A549 treated with Mapracorat at 1 μM for 4 hours (cell line): ENCODE measurements at places on chromosomes 5 and 9. TPM values are rescaled to one million over a fixed set of nuclear protein-coding genes. Genes with fewer than 3 reads are reported as not detected.

The ANGPTL2 gene
- not detected in 5 replicates for total RNA-seq

The RAI14 gene
- total RNA-seq = 50.9 to 69.6 TPM (median 68.0 TPM) in 5 replicates

The ADAMTS2 gene
- total RNA-seq = 0.08 to 0.15 TPM (median 0.10 TPM) in 4 of 5 replicates, not detected in the other

The PCDH12 gene
- total RNA-seq = 0.01 to 0.11 TPM (median 0.02 TPM) in 3 of 5 replicates, not detected in the others

The RASEF gene
- total RNA-seq = 6.0 to 8.1 TPM (median 7.4 TPM) in 5 replicates

The TCOF1 gene
- 61.5 to 79.1 TPM (median 76.7 TPM) in 5 replicates for total RNA-seq

The HMGCR gene
- total RNA-seq = 23.4 to 28.4 TPM (median 25.6 TPM) in 5 replicates

The SLC4A9 gene
- total RNA-seq = 0.05 to 0.08 TPM in 2 of 5 replicates, not detected in the others

The HEMGN gene
- total RNA-seq = not detected in 5 replicates

The BTNL8 gene
- not detected in 5 replicates for total RNA-seq

The PCDHA3 gene
- total RNA-seq = 0.71 to 1.1 TPM (median 0.99 TPM) in 5 replicates

The TRIM14 gene
- 10.8 to 14.4 TPM (median 13.3 TPM) in 5 replicates for total RNA-seq

The BARHL1 gene
- 0.07 TPM in 1 of 5 replicates, not detected in the others for total RNA-seq

The CDH9 gene
- not detected in 5 replicates for total RNA-seq

The ARL14EPL gene
- total RNA-seq = 0.13 to 0.48 TPM (median 0.19 TPM) in 5 replicates

The PDE8B gene
- 1.4 to 1.7 TPM (median 1.7 TPM) in 5 replicates for total RNA-seq

The FOXD4L5 gene
- 0.05 TPM in 1 of 5 replicates, not detected in the others for total RNA-seq

The OMD gene
- total RNA-seq = not detected in 5 replicates

The NIM1K gene
- total RNA-seq = 0.07 to 0.50 TPM (median 0.14 TPM) in 5 replicates

The NCS1 gene
- 33.2 to 53.3 TPM (median 48.3 TPM) in 5 replicates for total RNA-seq

The CLPTM1L gene
- total RNA-seq = 156 to 178 TPM (median 162 TPM) in 5 replicates

The TLX3 gene
- not detected in 5 replicates for total RNA-seq

The FOXD4L6 gene
- total RNA-seq = not detected in 5 replicates

The MEIKIN gene
- total RNA-seq = not detected in 5 replicates

The RETREG1 gene
- total RNA-seq = 1.6 to 3.7 TPM (median 3.3 TPM) in 5 replicates

The LHX3 gene
- total RNA-seq = 0.05 to 0.20 TPM (median 0.12 TPM) in 5 replicates

The AQP3 gene
- 11.5 to 20.2 TPM (median 17.9 TPM) in 5 replicates for total RNA-seq

The SPZ1 gene
- total RNA-seq = not detected in 5 replicates

The PCDHA9 gene
- 0.02 TPM in 1 of 5 replicates, not detected in the others for total RNA-seq

The PCDHB14 gene
- total RNA-seq = 0.05 to 0.21 TPM (median 0.14 TPM) in 5 replicates

The PCDHGA1 gene
- 0.24 to 0.29 TPM (median 0.26 TPM) in 5 replicates for total RNA-seq

The PRSS3 gene
- 11.8 to 13.5 TPM (median 12.6 TPM) in 5 replicates for total RNA-seq

The CDKN2B-AS1 gene
- not detected in 5 replicates for total RNA-seq
